ENCODE measurements at places on chromosomes 11 and 22. TPM values are rescaled to one million over a fixed set of nuclear protein-coding genes. Genes with fewer than 3 reads are reported as not detected.

DNA sequence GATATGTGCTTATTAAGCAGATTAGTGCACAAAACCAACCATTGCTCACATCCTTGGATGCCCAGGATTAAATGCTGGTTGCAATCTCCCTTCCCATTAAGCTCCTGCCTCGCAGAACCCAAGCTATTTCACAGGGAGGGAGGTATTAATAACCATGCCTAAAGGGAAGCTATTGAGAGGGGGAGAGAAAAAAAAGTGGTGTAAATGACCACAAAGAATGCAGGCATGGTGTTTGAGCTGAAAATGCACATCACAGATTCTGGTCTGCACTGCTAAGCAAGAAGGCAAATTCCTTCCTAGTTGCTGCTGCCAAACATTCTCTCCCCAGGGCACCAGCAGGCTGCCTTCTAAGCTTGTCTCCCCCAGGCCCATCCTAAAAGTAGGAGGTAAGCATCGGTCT lies 92.0 kb upstream of the ISX start:
- DNase-seq = no peak

DNA sequence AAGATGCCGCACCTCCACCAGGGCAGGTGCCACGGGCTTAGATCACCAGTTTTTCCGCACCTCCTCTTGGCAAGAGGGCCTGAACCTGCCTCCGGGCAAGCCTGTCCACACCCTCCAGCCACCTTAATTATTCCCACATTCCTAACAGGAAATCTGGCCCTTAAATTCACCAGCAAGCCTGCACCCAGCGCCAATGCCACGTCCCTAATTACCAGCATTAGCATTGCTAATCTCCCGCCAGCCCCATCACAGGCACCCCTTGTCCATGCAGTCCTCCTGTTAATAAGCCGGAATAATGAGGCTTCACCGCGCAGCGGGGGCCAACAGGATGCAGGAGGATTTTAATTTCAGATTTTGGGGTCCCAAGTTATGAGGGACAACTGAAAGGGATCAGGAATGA lies 69.7 kb downstream of the PHF21B start:
- DNase-seq = no peak

Gene OR52N4
- 1.4 TPM for total RNA-seq

- no peak for DNase-seq
These were observed 60.2 kb downstream of the EHF start for GRCh38 chr11:34680918-34681586.

DNA sequence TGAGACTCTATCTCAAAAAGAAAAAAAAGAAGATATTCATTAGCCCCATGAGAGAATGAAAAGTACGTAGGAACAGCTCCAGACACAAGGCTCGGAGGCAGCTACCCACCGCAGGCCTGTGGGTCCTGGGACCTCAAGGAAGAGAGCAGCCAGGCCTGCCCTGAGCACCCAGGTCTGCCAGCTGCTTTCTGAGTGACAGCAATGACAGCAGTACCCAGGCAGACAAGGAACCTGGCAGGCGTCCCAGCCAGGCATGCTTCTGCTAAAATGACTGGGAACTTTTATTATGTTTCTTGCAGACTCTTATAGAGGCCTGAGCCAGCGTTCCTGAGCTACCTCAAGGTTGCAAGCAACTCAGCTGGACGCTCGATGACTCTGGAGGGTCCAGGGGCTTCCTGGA lies 31.6 kb downstream of the CPT1A start:
- no peak for DNase-seq

DNA sequence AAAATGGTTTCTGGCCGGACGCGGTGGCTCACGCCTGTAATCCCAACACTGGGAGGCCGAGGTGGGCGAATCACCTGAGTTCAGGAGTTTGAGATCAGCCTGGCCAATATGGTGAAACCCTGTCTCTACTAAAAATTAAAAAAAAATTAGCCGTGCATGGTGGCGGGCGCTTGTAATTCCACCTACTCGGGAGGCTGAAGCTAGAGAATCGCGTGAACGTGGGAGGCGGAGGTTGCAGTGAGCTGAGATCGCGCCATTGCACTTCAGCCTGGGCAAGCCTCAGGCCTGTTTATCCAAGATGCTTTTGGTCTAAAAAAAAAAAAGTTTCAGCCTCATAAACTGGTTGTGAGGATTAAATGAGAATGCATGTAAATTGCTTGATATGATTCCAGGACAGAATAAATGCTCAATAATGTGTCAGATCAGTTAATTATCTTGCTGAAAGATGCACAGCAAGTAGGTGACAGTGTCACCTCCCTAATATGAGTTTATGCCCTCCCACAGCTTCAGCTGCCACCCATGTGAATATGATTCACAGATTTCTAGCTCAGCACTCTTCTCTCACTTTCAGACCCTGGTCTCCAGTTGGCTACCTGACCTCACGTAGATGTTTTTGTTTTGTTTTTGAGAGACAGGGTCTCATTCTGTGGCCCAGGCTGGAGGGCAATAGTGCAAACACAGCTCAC lies 1.1 kb upstream of the ALG8 start:
- peak; percentile 12 for DNase-seq

GRCh38 chr11:125170510-125171031 lies 6.0 kb downstream of the PKNOX2 start:
- no peak for DNase-seq

Gene SLC22A8
- not detected for total RNA-seq

DNA sequence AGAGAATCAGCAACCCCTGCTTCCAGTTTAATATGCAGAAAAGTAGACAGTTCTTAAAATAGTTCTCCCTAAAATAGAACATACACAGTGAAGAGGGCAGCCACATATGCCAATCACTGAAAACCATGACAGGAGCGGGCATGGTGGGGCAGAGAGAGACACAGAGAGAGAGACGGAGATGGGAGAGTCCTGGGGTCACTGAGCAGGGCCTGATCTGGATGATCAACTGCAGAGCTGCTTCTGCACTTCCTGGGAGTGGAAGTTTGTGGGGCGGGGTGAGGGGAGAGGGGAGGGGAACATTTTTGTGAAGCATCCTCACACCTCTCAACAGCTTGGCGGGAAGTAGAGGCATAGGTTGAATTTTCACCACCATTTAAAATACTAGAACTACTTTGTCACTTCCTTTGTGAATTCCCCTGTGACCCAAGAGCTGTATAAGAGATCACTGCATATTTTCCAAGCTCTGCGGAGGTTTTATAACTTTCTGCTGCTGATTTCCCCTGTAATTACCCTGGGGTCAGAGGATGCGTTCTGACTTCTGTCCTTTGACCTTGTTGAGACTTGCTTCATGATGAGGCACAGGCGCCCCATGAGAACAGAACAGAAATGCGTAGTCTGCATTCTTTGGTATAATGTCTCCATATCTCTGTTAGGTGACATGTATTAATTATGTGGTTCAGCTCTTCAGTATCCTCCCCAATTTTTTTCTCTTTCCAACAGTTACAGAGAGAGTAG lies 419.4 kb downstream of the BRD1 start:
- no peak for DNase-seq

- no peak for DNase-seq
These were observed 2.1 kb downstream of the TSPAN32 start for GRCh38 chr11:2303627-2304505.

Gene HPX
- total RNA-seq = 1.2 TPM

Gene BAIAP2L2
- total RNA-seq = 1.3 TPM

DNA sequence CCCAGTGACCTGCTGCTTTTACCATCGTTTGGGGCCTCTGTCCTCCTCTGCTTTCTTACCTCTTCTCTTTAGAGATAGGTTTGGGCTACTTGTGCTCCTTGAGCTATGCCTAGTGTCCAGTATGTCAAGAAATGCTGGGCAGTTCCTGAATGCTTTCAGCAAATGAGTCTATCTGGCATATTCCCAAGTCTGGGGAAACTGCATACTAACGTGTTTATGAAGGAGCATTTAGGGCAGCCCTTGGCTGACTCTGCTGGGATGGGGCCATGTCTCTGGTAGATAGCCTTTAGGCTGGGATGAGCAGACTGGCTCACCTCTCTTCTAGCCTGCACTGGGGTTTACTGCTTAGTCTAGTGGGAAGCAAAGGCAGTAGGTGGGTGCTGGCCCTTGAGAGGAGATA lies 43.7 kb upstream of the SUSD2 start:
- no peak for DNase-seq

GRCh38 chr11:85705800-85706199 lies 19.8 kb upstream of the CCDC89 start:
- DNase-seq = no peak

GRCh38 chr11:68673991-68674390 lies 10.4 kb upstream of the GAL start:
- no peak for DNase-seq

Gene MUC6
- not detected for total RNA-seq

GRCh38 chr22:36640106-36640672 lies 63.4 kb downstream of the CACNG2 start:
- DNase-seq = no peak

DNA sequence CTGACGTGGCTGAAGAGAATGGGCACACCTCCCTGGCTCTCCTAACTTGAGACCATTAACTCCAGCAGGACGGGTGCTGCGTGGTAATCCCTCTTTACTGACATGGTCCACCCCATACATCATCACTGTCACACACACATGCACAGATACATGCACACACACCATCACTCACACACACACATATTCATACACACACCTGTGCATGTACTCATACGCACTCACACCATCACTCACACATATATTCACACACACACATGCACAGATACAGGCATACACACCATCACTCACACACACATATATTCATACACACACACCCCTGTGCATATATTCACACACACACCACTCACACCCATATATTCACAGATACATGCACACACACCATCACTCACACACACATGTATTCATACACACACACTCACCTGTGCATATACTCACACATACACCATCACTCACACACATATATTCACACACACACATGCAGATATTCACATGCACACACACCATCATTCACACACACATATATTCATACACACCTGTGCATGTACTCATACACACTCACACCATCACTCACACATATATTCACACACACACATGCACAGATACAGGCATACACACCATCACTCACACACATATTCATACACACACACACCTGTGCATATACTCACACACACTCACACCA lies 74.8 kb downstream of the EFCAB6 start:
- DNase-seq = no peak

- no peak for DNase-seq
These were observed 9.5 kb upstream of the ADA2 start for GRCh38 chr22:17228725-17229126.

- no peak for DNase-seq
These were observed 12.5 kb downstream of the NNMT start for GRCh38 chr11:114308689-114309089.

Measured in activated T-cell treated with anti-CD3 and anti-CD28 coated beads, Interleukin-2, amount 50 U/mL, for 72 hours (primary cell).